ENCODE measurements at places on chromosomes 2 and 18. TPM values are rescaled to one million over a fixed set of nuclear protein-coding genes. Genes with fewer than 3 reads are reported as not detected.

DNA sequence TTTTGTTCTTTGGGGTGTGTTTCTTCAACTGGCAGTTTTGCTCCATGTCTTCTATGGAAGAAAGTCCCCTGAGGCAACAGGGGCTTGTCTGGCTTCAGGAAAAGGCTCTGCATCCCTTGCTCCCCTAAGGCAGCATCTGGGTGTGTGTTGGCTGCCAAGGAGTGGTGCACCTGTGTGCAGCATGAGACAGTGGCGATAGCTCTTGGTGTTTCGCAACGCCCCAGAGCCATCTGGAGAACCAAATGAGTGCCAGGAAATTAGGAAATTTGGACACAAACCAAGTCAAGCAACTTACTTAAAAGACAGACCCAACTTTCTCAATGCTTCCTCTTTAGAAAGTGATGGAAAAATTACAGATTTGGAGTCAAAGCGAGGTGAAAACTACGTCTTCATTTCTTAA lies 1044.4 kb upstream of the CNTNAP5 start:
- no peaks in the 10 kb centered on the region for H3K36me3 ChIP-seq
- no peaks in the 10 kb centered on the region for H3K4me1 ChIP-seq
- H3K27me3 ChIP-seq = no peaks in the 10 kb centered on the region

- no peak overlapping the region for H3K4me3 ChIP-seq
- H3K27ac ChIP-seq = no peak overlapping the region
- no peaks in the 10 kb centered on the region for H3K27me3 ChIP-seq
- no peaks in the 10 kb centered on the region for H3K4me1 ChIP-seq
Measured at GRCh38 chr2:192809173-192809572, 614.4 kb upstream of the TMEFF2 start.

GRCh38 chr2:127398239-127398590 lies 10.4 kb upstream of the MAP3K2 start:
- no peaks in the 10 kb centered on the region for H3K36me3 ChIP-seq
- no peak overlapping the region for H3K4me3 ChIP-seq
- H3K27me3 ChIP-seq = no peaks in the 10 kb centered on the region
- H3K4me1 ChIP-seq = peaks cover 15% of the 10 kb centered on the region
- no peak overlapping the region for H3K27ac ChIP-seq

- peaks cover 97% of the 10 kb centered on the region for H3K36me3 ChIP-seq
- H3K4me3 ChIP-seq = no peak overlapping the region
- peaks cover 66% of the 10 kb centered on the region for H3K4me1 ChIP-seq
- no peaks in the 10 kb centered on the region for H3K27me3 ChIP-seq
Measured at GRCh38 chr2:216130346-216130971, 21.3 kb downstream of the XRCC5 start.

SPTBN1 gene
- 475 TPM for total RNA-seq
